Lung microvascular endothelial cell (primary cell): ENCODE measurements at places on chromosomes 4 and X. TPM values are rescaled to one million over a fixed set of nuclear protein-coding genes. Genes with fewer than 3 reads are reported as not detected.

DNA sequence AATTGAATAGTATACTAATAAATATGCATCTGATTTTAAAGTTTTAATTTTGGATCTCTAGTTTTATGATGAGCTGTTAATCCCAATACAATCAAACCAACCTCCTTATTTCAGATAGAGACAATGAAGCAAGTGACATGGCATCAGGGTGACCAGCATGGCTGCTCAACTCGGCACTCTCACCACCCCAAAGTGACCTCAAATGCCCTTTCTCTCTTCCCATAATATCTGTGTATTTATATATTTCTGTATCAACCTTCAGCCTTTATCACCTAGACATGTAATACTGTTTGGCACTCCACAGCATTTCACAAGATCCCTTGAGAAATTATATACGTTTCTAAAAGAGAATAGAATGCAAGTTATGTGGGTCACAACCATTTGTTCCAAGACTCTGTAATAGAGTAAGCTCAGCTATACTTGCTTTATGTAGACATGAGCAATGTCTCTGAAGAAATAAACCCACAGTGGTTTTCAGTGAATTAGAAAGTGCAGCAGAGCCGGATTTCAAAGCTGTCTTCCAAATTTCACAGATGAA lies 1623.2 kb upstream of the PABPC4L start:
- DNase-seq, result no peak

GRCh38 chr4:152962150-152962549 lies 26.0 kb downstream of the FHDC1 start:
- no peak for DNase-seq

DNA sequence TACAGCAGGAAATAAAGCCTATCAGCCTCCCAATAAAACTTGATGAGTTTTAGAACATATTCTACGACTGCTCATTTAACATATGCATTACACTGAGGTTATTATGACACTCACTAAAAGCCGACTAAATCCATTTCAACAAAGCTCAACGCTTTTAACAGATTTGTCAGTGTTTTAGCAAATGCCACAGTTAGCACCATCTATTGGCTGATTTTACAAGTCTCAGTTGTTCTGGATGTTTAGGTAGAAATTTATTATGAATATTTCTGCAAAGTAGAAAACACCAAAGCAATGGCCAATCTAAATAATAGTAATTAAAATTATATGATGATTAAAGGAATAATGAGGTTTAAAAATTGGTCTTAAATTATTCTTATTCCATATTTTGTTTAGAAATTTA lies 993.2 kb upstream of the PCDH7 start:
- DNase-seq, result no peak

Gene FREM3
- 0.22 and 0.60 TPM in 2 replicates for total RNA-seq

- DNase-seq, result no peak
Observed at GRCh38 chr4:52550186-52550585, 108.9 kb downstream of the USP46 start.

- no peak for DNase-seq
Observed at GRCh38 chr4:121654738-121655137, 42.0 kb downstream of the ANXA5 start.

- no peak for DNase-seq
Observed at GRCh38 chrX:38320819-38321218, 6.5 kb downstream of the RPGR start.

GRCh38 chrX:109843963-109844751 lies 111.1 kb upstream of the ACSL4 start:
- DNase-seq, result no peak

- DNase-seq, result peak; percentile 66
Observed at GRCh38 chrX:129360175-129360574, 163.1 kb downstream of the SMARCA1 start.

Gene FAT1
- 0.60 and 1.7 TPM in 2 replicates for total RNA-seq

- no peak for DNase-seq
Observed at GRCh38 chrX:38342853-38343778, 9.3 kb upstream of the OTC start.

GRCh38 chr4:107689912-107690587 lies 30.0 kb downstream of the PAPSS1 start:
- no peak for DNase-seq

DNA sequence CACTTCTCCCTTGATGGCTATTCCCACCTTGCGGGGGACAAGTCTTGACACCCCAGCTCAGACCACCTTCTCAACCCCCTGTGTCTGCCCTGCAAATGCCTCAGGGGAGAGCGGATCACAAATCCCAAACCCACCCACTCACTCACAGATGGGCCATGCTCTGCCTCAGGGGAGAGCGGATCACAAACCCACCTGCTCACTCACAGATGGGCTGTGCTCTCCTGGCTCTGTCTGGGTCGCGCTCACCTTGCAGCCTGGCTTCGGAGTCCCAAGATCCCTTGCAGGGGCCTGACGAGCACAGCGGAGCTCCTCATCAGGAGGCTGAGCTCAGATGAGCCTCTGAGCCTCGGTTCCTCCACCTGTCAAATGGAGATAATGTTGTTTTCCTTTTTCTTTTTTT lies 38.6 kb downstream of the HTRA3 start:
- no peak for DNase-seq

Gene DCHS2
- 0.40 and 1.7 TPM in 2 replicates for total RNA-seq

DNA sequence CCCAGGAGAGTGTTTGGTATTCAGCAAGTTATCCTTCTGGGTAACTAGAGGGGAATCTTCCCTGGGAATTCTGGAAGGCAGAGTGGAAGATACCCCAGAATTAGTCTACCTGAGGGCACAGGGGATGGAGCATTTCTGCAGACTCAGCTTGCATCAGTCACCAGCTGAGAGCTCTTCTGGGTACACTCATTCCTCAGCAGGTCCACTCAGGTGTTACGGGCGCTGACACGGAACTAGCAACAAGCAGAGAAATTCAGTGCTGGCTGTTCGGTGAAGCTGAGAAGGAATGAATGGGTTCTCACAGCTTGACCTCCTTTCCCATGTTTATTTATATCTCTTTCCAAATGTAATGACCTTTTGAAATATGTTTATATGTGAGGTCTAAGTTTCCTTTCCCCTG lies 106.0 kb upstream of the PNPLA4 start:
- no peak for DNase-seq

- DNase-seq, result no peak
Observed at GRCh38 chr4:47238667-47239066, 207.3 kb downstream of the GABRB1 start.

DNA sequence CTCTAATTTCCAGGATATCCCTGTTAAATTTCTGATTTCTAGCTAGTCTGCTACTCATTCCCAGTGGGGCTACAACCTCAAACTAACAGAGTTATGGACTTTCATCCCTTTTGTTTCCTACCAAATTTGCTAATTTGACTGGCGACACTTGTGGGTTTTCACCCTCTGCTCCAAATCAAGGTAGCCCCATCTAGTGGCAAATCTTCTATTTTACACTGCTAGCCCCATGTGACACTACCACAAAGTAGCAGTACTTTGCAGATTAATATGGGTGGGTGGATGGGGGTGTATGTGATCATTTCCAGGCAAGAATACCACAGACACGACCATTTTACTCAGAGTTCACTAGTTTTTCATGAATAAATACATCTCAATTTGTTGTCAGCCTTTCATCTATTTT lies 150.3 kb downstream of the MSL3 start:
- peak; percentile 17 for DNase-seq

Gene ETDB
- total RNA-seq, result not detected in 2 replicates

Gene MAGEB17
- not detected in 2 replicates for total RNA-seq

GRCh38 chr4:62119195-62119594 lies 919.1 kb downstream of the ADGRL3 start:
- no peak for DNase-seq

Gene SPANXC
- total RNA-seq, result not detected in 2 replicates

Gene VSIG1
- total RNA-seq, result 0.20 and 0.65 TPM in 2 replicates

Gene TNIP3
- 0.20 and 0.22 TPM in 2 replicates for total RNA-seq

- no peak for DNase-seq
Observed at GRCh38 chr4:14151101-14151500, 523.6 kb upstream of the BOD1L1 start.

GRCh38 chrX:14594521-14594920 lies 65.2 kb downstream of the GLRA2 start:
- DNase-seq, result no peak

GRCh38 chr4:73451404-73451803 lies 15.4 kb downstream of the AFP start:
- peak; percentile 7 for DNase-seq

- DNase-seq, result peak; percentile 67
Observed at GRCh38 chrX:23756165-23756564, 13.1 kb upstream of the ACOT9 start.

Gene ASB5
- not detected in 2 replicates for total RNA-seq

Gene CPZ
- not detected in 2 replicates for total RNA-seq

- peak; percentile 20 for DNase-seq
Observed at GRCh38 chr4:16227462-16227868, 1.2 kb upstream of the TAPT1 start.

Gene PROM1
- under 0.01 TPM in 1 of 2 replicates, not detected in the other for total RNA-seq

GRCh38 chrX:70452143-70452733 lies 7.6 kb downstream of the DLG3 start:
- DNase-seq, result peak; percentile 47

- no peak for DNase-seq
Observed at GRCh38 chr4:138344054-138344453, 101.9 kb upstream of the SLC7A11 start.

DNA sequence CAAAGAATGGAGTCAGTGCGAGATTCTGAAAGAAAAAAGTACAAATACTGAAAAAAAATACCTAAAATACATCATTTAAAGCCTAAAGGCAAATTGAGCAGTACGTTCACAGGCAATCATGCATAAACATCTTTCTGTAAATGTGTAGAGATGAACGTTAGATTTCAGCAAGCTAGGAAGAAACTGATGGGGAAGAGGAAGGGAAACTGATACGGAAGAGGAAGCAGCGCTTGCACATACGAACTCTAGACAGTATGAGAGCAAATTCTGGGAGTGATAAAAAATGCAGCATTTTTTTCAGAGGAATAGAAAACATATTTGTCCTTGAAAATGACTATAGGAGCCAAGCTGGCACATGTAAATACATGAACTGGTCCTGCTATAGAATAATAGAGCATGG lies 9.4 kb downstream of the ANKRD50 start:
- DNase-seq, result no peak

GRCh38 chr4:78168029-78168428 lies 110.9 kb downstream of the FRAS1 start:
- DNase-seq, result no peak

Gene QRFPR
- total RNA-seq, result 0.40 and 0.44 TPM in 2 replicates
